ENCODE measurements at places on chromosomes 11 and 22.

DNA sequence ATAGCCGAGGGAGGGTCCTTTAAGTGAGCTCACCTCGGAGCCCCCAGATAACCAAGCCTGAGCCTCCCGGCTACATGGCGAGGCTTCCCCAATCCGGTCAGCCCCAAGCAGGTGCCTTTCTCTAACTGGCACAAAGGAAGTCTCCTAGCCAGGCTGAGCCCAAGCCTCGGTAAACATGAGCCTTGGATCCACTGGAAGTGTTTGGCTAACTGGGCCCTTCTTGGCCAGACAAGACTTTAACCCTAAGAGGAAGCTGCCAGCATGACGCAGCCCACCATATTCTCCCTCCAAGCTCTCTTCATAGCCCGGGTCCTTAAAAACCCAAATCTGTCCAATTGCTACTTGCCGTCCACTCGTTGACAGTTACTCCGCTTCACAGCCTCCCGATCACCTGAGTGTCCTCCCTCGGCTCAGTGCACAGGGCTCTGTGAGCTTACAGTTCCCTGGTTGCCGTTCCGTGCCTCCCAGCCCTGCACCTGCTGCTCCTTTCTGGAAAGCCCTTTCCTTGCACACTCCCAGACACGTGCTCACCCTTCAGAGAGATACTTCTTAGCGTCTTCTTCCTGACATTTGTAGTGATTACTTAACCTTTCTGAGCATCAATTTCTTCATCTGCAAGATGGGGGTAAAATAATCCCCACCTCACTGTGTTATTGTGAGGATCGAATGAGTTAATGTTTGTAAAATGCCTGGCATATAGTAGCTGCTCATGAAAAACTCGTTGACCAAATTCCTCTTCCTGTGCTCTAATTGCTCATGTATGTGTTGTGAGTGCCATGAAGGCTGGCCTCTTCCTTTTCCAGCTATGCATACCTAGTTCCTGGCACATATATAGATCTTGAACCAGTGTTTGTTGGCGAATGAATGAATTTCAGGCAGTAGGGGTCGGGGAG, 25.6 kb downstream of the TXN2 start:
- DNase-seq = no peak

- DNase-seq = no peak
Observed at GRCh38 chr11:72244361-72245262, 636 bp upstream of the PHOX2A start.

DNA sequence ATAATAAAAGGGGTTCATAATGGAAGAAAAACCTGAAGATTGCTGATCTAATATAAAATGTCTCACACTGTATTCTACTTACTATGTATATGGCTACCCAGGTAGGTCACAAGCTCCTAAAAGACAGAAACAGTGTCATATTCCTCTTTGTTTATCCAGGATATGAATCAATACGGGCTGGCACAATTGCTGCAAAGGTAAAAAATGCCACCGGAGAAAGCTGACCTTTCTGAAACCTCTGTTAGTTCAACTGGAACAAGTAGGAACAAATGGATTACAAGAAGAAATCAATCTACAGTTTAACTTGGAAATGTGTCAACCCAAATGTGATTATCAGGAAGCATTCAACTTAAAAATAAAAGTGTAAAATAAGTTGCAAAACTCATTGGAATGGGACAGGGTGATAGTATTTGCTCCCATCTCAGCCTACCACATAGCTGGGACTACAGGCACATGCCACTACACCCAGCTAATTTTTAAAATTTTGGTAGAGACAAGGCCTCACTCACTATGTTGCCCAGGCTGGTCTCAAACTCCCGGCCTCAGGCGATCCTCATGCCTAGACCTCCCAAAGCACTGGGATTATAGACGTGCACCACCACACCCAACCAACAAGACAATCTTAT, 27.6 kb downstream of the SLC35F2 start:
- DNase-seq = no peak

DNA sequence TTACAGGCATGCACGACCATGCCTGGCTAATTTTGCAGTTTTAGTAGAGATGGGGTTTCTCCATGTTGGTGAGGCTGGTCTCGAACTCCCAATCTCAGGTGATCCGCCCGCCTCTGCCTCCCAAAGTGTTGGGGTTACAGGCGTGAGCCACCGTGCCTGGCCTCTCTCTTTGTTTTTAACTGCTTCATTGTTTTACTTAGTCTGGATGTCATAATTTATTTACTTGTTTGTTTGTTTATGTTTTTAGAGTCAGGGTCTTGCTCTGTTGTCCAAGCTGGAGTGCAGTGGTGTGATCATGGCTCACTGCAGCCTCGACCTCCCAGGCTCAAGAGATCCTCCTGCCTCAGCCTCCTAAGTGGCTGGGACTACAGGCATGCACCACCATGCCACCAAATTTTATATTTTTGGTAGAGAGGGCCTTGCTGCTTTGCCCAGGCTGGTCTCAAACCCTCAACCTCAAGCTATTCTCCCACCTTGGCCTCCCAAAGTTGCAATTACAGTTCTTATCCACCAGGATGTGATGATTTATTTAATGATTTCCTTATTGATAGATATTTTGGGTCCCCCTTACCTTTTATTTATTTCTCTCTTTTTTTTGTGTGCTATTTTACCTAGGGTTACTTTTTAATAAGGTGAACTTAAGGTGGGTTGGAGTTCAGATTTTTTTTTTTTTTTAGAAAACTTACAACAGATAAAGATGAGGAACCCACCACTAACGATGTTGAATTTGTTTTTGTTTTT, 52.6 kb upstream of the ADA2 start:
- DNase-seq = no peak

DNA sequence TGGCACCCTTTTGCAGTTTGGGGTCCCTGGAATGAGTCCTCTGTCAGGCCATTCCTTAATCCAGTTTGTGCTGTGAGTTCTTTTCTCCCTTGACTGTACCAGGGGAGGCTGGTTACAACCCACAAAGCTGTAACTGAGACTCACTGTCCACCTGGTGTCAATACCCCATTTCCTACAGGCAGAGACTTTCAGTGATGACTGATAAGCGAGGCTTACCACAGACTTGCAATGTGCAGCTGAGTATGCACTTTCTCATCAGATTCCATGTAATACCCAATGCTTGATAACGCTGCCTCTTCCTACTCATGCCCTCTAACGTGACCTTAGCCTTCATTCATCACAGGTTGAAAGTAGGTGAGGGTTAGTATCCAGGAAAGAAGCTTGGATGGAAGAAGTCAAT, 120.1 kb downstream of the INSC start:
- no peak for DNase-seq

GRCh38 chr22:37954686-37955085, 1.2 kb downstream of the POLR2F start:
- DNase-seq = no peak

DNA sequence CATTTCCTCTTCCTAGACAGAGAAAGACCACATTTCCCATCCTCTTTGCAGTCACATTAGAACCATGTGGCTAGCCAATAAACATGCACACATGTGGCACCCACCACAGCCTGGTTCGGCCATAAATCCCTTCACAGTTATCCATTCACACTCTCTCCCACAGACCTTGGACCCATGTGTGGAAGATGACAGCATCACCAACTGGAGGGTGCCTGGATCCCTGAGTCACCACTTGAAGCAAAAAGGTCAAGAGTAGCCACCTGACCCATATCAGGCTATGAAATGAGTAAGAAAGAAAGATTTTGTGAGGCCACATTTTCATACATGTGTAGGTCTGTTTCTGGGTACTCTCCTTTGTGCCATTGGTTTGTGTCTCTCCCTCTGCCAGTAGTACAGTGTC, 9.0 kb upstream of the TMEM121B start:
- no peak for DNase-seq

GRCh38 chr11:122642472-122642922, 13.0 kb upstream of the UBASH3B start:
- no peak for DNase-seq

GRCh38 chr11:13166036-13166435, 111.6 kb upstream of the BMAL1 start:
- no peak for DNase-seq

- DNase-seq = no peak
Observed at GRCh38 chr11:64605656-64606585, 14.9 kb downstream of the SLC22A12 start.

DNA sequence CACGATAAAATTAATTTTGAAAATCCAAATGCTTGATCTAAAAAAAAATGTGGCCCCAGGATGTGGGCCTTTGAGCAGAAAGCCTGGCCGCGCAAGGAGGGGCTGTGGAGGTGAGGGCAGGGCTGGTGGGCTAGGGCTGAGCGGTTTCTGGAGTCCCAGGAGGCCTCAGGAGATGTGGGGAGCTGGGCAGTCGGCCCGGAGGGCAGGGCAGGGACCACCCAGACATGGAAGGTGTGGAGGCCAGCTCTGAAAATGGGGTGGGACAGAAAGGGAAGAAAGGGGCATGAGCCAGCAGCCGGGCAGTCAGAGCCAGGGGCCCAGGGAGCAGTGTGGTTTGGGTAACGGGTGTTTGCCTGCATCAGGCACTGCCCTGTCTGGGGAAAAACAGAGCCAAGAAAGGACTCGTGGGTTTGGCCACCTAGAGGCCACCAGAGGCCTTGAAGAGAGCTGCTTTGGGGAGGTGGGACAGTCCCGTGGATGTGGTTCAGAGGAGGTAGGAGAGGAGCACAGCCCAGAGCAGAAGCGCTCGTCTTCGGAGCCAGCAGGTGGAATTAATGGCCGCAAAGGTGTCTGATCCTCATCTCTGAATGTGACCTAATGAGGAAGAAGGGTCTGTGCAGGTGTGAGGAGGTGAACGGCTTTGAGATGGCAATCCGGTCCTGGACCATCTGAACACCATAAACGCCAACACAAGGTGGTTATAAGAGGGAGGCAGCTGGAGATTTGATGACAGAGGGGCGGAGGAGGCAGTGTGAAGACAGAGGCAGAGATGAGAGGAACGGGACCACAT, 50.2 kb downstream of the IGF2 start:
- DNase-seq = no peak

DNA sequence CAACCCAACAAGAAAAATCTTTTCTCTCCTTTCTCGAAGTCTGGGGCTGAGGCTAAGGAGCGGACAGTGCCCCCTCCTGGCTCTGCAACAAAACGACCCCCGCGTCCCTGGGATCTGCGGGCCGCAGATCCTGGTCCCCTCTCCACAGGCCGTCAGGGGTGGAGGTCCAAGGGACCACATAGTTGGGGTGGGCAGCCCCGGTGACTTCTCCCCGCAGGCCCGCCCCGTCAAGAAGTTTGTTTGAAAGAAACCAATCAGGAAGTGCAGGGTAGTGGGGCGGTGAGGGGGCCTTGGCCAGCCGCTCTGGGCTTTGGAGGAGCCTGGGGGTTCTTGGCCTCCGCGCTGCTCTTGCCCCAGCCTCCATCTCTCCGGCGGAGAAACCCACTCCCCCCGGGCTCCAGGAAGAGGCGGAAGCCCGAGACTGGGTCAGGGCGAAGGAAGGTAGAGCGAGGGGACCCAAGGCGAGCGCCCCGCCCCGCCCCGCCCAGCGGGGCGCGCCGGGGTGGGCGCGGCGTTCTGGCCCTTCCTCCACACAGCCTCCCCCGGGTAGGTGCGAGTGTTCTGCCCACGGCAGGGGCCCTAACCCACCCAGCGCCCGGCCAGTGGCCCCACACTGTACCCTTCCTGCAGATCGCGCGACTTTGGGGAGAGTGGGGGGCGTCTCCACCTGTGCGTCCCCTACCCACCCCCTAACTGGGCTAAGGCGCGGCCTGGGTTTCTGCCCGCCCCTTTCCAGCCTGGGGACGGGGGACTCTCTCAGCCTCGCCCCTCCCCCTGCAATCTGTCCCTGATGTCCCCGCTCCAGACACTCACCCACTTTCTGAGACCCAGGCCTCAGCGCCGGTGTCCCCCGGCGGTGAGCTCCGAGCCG, 1.3 kb downstream of the TP53I11 start:
- no peak for DNase-seq

DNA sequence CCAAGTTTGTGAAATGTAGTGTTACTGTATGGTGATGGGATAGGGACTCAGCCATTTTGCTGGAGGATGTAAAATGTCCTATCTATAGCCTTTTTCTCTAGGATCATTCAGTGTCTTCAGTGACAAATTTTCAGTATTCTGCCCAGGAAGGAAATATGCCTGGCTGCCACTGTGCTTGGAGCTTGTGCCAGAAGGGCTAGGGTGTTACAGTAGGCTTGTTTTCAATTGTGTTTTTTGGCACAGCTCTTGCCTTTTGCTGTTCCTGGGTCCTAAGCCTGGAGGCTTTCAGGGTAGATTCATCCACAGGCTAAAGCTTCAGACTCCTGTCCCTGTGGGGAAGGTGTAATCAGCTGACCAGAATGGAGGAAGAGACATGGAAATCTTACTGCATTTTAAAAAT, 22.0 kb upstream of the PHOX2A start:
- DNase-seq = no peak

GRCh38 chr11:108239076-108239475, 16.2 kb downstream of the ATM start:
- no peak for DNase-seq
